ENCODE measurements at places on chromosomes 2 and 18. TPM values are rescaled to one million over a fixed set of nuclear protein-coding genes. Genes with fewer than 3 reads are reported as not detected.

DNA sequence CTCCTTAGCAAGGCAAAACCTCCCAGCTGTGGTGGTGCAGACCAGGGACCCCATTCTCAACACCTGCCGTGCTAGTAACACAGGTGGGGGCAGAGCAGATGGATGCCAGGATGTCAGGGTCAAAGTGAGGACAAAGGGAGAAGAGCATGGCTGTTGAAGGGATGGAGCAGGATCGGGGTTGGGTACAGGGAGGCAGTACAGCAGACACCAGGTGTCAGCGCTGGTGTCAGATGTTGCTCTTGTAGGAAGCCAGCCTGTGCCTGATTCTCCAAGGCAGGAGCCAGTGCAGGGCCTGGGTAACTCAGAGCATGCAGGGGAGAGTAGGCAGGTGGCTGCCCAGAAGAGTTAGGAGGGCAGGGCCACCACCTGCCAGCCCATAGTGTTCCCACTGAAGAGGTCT is 222.1 kb upstream of the SPRED2 start:
- DNase-seq = no peak

The ZAP70 gene
- total RNA-seq = 2.7 TPM

The KCNIP3 gene
- total RNA-seq = 2.2 TPM

The PSTPIP2 gene
- 8.9 TPM for total RNA-seq

DNA sequence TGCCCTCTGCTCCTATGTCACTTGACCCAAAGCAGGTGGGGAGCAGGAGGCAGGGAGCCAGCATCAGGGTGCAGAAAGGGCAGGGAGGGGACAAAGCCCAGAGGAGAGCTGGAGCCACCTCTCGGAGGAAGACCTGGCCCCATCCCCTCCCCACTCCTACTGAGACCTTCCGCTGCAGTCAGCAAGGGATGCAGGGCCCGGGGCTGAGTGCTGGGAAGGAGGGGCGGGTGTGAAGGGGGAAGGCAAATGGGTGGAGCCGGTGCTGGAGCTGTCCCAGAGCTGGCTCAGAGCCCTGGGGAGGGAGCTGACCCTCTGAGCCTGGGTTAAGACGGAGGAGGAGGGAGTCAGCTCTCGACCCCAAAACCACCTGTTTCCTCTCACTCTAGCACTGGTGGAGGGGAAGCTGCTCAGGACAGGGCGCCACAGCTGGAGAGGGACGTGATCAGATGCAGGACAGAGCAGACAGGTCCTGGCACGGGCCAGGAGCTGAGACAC is 33.8 kb downstream of the HS1BP3 start:
- no peak for DNase-seq

All from glomerular endothelial cell (primary cell).